NCI-H2107 (cell line): ENCODE measurements at places on chromosomes 5 and 9.

DNA sequence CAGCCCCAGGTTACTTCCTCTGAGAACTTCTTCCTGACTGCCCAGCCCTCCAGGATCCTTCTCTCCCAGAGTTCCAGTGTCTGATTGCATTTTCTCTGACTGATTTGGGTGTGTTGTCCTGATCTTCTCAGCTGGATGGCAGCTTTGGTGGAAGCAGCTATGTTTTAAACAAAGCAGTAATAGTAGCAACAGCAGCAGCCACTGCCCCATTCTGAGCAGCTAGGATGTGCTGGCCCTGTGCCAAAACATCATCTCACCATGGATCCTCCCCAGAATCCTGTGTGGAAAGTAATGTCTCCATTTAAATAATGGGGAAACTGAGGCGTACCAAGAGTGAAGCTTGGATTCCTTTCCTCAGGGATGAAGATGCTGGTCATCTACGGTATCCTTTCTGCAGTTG is 46.4 kb upstream of the PSD2 start:
- DNase-seq = no peak

GRCh38 chr5:103829585-103829984 is 267.0 kb upstream of the NUDT12 start:
- no peak for DNase-seq

DNA sequence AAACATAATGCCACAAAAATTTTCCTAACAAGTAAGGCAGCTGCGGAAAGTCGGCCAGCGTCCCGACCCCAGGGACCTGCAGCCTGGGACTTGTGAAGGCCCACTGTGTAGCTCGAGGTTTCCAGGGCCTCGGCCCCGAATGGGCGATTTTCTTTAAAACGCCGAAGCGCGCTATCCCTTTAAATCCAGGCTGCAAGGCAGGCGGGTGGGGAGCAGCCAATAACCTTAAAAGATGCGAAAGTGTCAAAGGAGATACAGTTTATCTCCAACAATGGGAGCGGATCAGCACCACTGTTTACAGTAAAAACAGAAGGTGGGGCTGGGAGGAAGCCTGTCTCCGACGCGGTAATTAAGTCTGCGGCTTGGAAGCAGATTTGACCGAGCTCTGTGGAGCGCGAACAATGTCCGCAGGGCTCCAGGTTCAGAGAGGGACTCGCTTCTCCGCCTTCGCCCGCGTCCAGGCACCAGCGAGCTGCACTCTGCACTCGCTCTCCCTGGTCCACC is 1.7 kb upstream of the ZSWIM6 start:
- DNase-seq = no peak

DNA sequence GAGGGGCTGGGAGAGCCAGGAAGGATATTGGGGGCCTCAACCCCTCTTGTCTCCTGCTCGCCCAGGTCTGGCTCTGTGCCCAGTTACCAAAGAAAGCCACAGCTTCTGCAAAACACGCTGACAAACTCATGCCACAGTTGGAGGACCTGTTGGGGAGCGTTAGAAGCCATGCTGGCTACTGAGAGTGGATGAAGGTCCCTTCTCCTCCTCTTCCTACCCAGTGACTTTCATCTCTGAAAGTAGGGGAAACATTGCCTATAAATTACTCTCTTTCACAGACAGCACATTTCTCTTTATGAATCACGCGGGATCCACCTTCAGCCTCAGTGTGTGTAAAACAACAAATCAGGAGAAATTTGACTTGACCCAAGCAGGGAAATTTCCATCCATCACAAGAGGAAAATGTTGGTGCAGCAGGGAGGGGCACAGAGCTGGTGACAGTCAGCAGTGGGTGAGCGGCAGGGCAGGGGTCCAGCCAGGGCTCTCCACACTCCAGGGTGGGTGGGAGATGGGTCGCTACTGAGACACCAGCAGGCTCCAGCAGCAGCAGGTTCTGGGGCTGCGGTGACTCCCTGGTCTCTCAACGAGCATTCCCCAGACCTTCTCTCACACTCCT is 181.9 kb downstream of the FGF18 start:
- DNase-seq = no peak

- DNase-seq = no peak
Measured at GRCh38 chr9:87973730-87974292, 522 bp downstream of the CDK20 start.

- no peak for DNase-seq
Measured at GRCh38 chr9:34185778-34186551, 7.1 kb downstream of the UBAP1 start.

- no peak for DNase-seq
Measured at GRCh38 chr5:56006094-56006493, 11.3 kb upstream of the IL6ST start.

GRCh38 chr9:2645569-2645968 is 24.0 kb downstream of the VLDLR start:
- no peak for DNase-seq

- DNase-seq = no peak
Measured at GRCh38 chr5:37717276-37717612, 122.6 kb downstream of the GDNF start.

DNA sequence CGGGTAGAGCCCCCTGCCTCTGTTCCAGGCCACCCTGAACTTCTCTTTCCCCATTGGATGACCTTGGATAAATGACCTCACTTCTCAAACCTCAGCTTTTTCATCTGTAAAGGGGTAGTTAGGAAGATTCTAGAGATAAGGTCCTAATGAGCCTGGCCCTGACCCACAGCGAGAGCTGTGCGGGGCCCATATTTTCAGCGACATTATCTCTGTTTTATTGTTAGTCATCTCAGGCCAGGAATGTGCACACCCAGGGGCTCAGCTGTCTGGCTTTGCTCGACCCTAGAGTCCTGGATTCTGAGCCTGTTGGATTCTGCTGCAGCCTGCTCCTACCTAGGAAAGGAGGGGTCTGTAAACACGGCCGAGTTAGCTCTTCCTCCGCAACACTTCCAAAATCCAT is 81.2 kb upstream of the LMX1B start:
- DNase-seq = no peak

- no peak for DNase-seq
Measured at GRCh38 chr9:89639367-89639795, 34.6 kb downstream of the GADD45G start.

DNA sequence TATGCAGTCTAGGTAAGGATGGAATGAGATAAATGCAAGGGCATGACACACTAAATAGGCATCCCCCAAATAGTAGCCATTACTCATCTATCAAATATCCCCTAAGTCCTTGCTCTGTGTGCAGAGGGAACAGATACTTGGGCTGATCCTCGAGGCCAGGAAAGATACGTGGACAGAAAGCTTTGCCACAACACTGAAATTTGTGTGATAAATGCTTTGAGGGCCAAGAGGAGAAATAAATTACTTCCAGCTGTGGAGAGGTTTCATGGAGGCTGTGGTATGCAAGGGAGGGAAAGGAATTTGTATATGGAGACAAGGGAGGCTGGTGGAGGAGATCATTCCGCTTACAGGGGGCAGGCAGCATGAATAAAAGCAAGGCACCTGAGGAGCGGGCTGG is 18.5 kb downstream of the ATOX1 start:
- DNase-seq = no peak

DNA sequence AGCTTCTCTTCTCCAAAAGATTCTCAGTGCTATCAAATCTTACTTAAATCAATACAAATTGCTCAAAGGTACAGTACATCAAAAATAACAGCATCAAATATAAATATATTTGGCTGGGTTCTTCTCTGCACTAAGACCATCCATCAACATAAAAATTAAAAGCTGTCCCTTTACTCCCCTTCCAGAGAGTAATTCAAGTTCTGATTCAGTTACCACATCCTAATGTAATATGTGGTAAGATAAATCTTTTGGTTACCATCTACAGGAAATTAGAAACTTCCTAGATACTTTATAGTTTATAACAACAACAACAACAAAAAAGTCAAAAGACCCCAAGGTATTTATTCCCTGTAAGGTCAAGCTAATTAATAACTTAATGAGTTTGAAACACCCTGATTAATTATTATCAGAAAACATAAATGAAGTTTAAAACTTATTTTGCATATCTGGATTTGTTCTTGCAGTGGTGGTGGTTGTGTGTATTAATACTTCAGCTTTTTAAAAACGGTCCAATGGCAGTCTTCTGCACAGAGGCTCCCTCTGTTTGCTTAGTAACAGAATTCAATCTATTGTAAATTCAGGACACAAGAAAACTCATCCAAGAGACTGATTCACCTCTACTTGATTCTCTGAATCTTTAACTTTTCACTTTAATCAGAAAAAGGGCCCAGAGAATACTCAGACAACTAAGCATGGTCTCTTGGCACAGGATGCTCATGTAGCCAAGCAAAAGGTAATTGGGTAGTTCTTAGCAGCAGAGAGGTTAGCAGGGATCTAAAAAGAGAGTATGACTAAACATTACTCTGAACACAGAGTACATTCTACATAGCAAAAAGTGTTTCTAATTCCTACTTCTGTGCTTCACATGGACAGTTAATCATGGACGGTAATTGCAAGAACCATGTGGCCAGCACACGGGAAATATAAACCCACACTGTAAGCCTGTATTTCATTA is 20.1 kb downstream of the DIAPH1 start:
- DNase-seq = no peak

DNA sequence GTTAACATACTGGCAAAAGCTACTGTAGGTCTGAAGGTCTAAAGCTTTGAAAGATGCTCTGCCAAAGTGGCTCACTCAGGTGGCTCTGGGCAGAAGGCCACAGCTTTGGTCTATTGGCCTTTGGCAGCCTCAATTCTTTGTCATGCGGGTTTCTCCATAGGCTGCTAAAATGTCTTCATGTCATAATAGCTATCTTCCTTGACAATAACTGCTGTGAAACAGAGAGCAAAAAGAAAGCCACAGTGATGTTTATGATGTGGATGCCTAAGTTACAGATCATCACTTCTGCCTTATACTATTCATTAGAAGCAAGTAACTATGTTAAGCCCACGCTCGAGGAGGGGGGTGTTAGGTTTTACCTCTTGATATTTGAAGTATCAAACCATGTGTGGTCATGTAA is 906.1 kb upstream of the CDH9 start:
- no peak for DNase-seq

DNA sequence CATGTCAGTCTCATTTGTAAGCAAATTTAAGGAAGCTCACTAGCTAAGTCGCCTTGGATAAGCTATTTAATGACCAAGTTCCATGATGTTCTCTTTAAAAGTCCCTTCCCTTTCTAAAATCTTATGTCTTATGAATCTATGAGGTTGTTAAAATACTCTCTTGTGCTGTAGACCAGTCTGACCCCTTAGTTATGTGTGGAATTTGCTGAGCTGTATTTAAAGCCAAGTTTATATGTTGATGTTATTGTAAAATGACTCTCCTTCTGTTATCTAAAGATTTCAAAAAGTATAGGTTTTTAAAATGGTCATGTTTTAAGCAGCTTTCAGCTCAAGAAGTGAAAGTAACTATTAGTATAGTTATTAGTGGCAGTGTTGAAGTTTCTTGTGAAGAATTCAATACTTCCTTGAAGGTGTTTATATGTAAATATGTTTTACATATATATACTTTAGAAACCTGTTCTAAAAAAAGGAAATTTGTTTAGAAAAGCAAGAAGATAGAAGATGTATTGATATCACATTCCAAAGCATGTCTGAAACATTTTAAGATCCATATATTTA is 92.2 kb downstream of the CDC42SE2 start:
- no peak for DNase-seq

DNA sequence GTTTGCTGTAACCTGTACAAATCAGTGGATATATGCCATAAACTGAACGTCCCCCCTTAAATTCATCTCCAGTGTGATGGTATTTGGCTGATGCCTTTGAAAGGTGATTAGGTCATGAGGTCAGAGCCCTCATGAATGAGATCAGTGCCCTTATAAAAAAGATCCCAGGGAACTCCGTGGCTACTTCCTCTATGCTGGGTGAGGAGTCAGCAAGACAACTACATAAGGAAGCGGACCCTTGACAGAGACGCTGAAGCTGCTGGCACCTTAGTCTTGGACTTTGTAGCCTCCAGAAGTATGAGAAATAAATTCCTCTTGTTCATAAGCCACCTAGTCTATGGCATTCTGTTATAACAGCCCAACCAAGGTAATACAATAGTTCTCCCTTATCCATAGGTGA is 215.1 kb upstream of the ZNF608 start:
- DNase-seq = no peak

- peak; percentile 47 for DNase-seq
Measured at GRCh38 chr9:77456829-77457437, 191.2 kb downstream of the GNA14 start.

- DNase-seq = no peak
Measured at GRCh38 chr9:21592063-21592338, 109.9 kb upstream of the IFNE start.

GRCh38 chr9:78032730-78033457 is 1.3 kb upstream of the GNAQ start:
- no peak for DNase-seq

- DNase-seq = no peak
Measured at GRCh38 chr5:90675222-90675621, 116.6 kb downstream of the ADGRV1 start.

GRCh38 chr5:40052808-40053207 is 626.9 kb upstream of the PTGER4 start:
- DNase-seq = no peak

- no peak for DNase-seq
Measured at GRCh38 chr9:126635661-126636439, 22.1 kb downstream of the LMX1B start.

DNA sequence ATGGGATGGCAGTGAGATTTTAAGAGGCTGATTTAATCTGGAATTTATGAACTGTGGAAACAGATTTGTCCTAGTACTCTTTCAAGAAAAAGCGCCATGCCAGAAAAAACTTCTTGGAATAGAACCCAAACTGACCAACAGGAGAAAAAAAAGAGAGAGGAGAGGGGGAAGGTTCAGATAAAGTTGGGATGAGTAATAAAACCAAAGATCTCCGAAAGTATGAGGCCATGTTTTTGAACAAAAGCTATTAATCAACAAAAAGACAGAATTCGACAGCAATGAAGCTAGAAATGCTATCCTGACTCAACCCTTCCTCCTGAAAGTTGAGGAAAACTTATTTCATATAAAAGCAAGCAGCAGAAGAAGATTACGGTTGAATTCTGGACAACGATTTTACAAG is 135.5 kb downstream of the CEMIP2 start:
- no peak for DNase-seq

DNA sequence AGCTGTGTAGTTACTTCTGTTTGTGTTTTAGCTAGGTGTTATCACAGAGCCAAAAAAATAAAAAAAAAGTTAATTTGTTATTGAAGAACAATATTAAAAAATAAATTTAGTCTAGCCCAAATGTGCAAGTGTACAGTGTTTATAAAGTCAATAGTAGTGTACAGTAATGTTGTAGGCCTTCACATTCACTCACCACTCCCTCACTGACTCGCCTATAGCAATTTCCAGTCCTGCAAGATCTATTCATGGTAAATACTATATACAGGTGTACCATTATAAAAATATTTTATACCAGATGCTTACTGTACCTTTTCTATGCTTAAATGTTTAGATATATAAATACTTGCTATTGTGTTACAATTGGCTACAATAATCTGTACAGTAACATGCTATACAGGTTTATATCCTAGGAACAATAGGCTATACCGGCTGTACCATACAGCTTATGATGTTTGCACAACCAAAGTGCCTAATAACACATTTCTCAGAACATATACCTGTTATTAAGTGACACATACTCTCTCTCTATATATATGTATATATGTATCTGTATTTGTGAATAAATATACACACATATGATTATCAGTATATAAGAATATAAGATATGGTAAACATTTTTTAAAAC is 341.4 kb upstream of the EDIL3 start:
- DNase-seq = no peak
